Hematopoietic multipotent progenitor cell treated with erythropoietin and hydrocortisone succinate and interleukin-3 and kit ligand, for 17 days (in vitro differentiated cells): ENCODE measurements at places on chromosomes 6 and 20.

DNA sequence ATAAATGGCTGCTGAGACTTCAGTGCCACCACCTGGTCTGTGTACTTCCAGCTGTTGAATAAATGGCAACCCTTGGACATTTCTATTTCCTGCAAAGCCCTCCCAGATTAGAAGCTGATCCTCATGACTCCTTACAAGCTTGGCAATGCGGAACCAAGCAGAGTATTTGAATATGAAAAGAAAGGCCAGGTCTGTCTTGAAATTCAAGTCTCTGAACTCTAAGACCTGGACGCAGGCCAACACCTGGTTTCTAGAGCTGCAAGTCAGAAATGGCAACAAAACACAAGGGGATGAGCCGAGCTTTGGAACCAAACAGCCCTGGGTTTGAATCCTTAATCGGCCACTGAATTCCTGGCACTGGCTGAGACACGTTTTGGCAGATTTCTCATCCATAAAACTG lies 353.4 kb downstream of the PTPRT start:
- no peak for DNase-seq

DNA sequence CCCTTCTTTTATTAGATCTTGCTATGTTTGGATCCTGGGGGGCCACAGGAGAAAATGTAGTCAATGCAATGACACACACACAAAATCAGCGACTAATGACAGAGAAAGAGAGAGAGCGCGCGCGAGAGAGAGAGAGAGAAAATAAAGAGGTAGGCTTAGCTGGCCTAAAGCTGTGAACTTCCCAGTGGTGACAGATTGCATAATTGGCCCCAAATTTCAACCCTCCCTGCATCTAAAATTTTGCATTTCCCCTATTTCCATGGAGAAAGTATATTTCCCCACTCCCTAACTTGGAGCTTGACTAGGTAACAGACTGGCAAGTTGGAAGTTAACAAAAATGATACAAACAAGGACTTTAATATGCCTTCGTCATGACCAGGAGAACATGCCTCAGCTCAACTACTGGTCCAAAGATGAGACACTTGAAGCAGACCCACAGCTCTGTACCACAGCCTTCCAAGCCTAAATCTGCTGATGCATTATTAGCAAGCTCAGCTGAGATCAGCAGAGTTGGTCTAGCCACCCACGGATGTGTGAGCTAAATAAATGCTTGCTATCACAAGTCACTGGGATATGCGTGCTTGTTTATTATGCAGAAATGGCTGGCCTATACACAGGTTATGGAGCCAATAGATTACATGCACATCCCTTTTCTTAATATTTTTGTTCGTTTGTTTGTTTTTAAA lies 118.1 kb upstream of the PRDM1 start:
- DNase-seq = no peak

GRCh38 chr20:48603116-48603818 lies 224.5 kb downstream of the PREX1 start:
- no peak for DNase-seq

DNA sequence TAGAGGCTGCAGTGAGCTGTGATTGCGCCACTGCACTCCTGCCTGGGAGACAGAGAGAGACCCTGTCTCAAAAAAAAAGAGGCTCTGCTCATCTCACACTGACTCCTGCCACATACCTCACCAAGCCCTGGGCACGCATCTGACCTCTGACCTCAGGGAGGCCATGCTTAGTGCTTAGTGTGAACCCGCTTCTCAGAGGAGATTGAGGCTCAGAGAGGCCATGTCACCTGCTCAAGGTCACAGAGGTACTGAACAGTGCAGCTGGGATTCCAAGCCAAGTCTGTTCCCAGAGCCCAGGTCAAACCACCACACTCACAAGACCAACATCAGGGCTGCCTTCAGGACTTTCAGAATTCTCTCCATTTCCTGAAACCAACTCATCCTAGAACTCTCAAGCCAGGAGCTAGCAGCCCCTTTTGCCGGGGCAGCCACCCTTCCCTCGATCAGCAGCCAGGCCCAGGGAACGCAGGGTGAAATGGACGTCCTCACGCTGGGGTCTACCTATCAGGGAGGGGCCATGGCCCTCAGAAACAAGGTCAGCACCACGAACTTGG lies 2.9 kb downstream of the CABLES2 start:
- no peak for DNase-seq

DNA sequence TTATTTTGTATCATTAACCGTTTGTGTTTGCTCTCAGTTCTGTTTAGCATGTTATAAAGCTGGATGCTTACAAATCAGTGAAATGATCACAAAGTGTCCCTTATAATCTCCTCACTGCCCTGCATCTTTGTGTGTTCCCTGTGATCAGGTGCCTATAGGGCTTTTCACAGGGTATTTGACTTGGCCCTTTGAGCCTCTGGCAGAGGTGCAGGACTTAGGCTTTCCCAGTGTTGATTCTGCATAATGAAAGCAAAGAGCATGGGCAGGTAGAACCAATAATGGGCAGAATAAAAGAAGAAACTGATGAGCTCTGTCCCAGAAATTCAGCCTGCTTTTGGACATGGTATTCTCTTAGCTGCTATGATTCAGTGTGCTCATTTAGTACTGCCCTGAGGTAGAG lies 16.9 kb upstream of the PBOV1 start:
- no peak for DNase-seq

- DNase-seq = no peak
Measured at GRCh38 chr6:113786168-113786567, 71.0 kb upstream of the MARCKS start.
